ENCODE measurements at places on chromosomes 7 and 10.

- DNase-seq = no peak
These were observed 107.6 kb downstream of the MYL10 start for GRCh38 chr7:101521430-101521925.

- no peak for DNase-seq
These were observed 85.9 kb downstream of the ELFN1 start for GRCh38 chr7:1755783-1756625.

DNA sequence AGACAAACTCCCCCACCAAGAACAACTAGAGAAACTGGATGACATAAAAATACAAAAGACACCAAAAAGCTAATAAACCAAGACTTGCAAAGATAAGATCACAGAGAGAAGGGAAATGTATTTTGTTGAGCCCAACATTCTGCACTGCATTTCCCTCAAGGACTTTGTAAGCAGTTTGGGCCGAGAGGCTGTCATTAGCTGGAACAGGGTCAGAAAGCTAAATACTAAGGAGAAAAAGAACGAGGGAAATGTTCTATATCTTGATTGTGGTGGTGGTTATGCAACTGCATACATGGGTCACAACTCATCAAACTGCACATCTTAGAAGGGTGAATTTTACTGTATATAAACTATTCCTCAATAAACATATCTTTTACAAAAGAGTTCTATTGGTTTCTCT is 315.0 kb downstream of the IPMK start:
- peak; percentile 37 for DNase-seq

GRCh38 chr7:5077740-5078139 is 32.1 kb downstream of the RBAK start:
- DNase-seq = no peak

GRCh38 chr10:92241158-92241500 is 49.7 kb downstream of the CPEB3 start:
- no peak for DNase-seq

DNA sequence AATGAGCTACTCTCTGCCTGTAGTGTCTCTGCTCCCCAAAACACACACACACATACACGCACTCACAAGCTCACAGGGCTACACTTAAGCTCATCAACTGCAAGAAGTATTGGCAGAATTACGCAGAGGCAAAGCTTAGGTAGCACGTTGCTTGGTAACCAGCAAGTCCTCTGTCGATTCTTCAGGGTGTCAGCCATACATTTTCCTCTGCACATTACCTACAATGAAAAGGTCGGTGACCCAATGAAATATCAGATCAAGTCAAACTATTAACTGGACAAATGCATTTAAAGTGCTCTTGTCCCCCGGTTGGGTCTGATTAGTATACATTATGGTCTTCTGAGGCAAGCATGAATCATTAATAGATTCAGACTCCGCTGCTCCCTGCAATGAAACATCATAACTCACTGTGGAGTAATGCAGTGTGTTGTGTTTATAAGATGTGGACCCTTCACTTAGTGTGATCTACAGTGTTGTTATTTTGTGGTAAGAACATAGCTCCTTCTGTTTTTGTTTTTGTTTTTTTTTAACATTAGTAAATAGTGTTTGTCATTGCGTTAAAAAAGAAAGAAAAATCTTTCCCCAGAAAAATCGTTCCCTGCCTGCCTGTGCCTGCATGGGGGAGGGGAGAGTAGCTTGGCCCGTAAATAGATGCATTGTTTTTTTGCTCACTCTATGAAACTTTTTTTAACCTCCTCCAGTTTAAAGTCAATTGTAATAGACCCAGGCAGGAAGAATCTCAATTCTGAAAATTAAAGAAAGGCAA is 325.5 kb downstream of the SFMBT2 start:
- DNase-seq = no peak

DNA sequence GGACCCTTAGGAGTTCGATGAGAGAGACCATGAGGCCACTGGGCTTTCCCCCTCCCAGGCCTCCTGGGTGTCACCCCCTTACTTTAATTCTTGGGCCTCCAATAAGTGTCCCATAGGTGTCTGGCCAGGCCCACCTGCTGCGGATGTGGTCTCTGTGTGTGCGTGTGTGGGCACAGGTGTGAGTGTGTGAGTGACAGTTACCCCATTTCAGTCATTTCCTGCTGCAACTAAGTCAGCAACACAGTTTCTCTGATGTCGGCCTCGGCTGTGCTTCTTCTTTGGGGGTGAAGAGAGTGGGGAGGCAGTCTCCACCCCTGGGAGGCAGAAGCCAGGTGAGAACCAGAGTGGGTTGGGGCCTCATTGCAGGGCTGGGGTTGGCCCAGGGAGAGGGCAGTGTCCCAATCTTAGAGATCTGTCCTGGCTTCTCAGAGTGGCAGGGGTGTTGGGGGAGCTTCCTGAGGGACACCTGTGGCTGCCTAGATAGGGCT is 1.5 kb downstream of the PVRIG start:
- DNase-seq = no peak

DNA sequence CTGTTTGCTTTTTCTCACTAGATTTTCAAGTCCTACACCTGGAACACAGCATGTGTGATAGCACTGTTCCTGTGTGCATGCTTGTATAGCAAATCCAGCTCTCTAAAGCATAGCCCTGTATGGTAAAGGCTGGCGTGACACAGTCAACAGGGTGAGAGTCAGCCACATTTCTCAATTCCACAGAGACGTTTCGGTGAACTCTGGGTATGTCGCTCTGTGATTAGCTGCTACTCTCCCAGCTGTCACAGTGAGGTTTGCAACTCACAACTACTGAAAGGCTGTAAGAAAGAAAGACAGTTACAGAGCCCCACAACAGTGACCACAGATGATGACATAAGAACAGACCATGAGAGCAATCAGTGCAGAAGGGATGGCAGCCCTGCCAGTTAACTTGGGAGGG is 170.6 kb upstream of the IMMP2L start:
- no peak for DNase-seq

DNA sequence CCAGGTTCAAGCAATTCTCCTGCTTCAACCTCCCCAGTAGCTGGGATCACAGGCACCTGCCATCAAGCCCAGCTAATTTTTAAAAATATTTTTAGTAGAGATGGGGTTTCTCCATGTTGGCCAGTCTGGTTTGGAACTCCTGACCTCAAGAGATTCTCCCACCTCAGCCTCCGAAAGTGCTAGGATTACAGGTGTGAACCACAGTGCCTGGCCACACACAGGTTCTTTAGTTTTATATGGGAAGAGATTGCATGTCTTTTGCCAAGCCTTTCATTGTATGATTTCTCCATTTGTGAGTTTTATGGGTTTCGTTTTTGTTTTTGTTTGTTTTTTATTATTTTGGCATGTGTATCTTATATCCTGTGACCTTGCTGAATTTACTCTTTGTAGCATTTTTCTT is 40.9 kb downstream of the C1GALT1 start:
- DNase-seq = no peak

GRCh38 chr7:33128631-33128989 is 754 bp upstream of the BBS9 start:
- no peak for DNase-seq

DNA sequence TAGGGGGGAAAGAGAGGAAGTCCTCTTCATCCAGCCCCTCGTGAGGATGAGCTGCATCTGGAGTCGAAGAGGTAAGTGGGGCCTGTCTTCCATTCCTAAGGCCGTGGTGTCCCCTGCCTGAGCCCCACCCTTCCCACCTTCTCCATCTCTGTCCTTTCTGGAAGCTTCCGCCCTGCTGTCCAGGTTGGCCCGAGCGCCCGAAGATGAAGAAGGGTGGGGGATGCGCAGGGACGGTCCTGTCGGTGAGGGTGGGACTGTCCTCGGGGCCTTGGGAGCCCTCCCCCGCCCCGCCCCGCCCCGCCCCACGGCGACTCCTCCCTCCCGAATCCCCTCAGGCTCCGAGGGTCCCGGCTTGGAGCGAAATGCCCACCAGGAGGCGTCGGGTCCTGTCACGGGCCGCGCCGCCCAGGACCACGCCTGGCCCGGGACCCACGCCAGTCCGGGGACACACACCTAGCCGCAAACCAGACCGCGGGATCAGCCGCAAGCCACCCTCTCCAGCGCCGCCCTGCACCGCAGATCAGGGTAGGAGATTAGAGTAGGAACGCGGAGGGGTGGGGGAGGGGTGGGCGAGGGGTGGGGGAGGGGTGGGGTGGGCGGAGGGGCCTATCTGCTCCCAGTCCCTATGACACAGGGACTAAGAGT is 15.3 kb downstream of the GPRIN2 start:
- DNase-seq = no peak

- no peak for DNase-seq
These were observed 12.0 kb upstream of the KLHL7 start for GRCh38 chr7:23093546-23093945.

DNA sequence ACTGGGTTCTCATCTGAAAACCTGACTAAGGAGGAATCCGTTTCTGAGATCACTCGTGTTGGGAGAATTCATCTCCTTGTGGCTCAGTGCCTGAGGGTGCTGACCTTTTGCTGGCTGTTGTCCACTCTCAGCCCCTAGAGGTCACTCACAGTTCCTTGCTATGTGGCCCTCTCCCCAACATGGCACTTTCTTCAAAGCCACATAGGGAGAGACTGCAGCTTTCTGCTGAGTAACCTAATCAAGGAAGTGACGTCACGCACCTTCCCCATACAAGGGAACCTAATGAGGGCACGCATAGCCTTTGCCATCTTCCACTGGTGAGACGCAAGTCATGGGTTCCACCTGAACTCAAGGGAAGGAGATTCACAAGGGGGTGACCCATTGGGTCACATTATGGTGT is 23.2 kb downstream of the STEAP1B start:
- DNase-seq = no peak

DNA sequence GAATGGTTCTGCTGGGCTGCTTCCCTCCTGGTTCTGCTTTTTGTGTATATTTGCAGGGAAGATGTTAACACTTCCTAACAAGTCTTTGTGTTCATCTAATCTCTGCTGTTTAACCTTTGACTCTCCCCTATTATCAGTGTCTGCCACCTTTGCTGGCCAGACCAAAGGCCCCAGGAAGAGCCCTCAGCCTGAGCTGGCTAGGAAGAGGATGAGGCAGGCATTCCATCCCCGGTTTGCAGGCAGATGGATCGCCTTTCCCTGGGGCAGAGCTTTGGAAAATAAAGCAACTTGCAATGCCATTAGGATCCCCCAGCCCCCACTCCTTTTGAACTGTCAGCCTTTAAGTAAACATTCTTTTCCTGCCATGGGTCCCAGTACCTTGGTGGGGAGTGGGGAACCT is 19.0 kb downstream of the DPCD start:
- no peak for DNase-seq

DNA sequence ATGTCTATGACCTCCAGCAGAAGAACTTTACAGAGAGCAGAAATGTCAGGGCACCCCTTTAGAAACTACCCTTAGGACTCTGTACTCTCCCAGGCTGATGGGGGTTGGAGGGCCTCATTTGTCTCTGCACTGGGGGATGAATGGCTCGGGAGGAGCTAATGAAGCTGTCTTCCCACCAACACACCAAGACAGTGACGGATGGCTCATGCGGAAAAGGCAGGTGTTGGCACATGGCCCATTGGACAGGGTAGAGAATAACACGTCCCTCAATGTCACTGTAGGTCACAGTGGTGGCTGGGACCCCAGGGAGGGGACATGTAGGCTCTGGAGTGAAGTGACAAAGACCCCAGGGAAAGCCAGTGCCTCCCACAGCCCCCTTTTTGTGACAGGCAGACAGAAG is 64.0 kb upstream of the PCBD1 start:
- DNase-seq = no peak

DNA sequence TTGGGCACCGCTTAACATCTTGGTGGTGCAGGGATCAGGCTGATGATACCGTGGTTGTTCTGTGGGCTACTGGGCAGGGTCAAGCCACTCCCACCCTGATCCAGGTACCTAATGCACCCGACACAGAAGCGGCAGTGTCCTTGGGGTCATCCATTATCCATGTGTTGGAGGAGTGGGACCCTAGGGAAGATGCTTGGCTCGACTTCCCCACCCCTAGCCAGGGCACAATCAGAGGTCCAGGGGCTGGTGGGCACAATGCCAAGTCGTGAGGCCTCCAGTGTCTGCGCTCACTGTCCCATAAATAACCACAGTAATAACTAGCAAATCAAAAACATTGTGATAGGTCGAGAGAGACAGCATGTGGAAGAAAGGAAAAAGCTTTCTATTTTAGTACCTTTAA is 37.7 kb downstream of the HTRA1 start:
- no peak for DNase-seq

- DNase-seq = no peak
These were observed 186.4 kb downstream of the KIF20B start for GRCh38 chr10:89887830-89888229.

- DNase-seq = no peak
These were observed 646 bp downstream of the SGCE start for GRCh38 chr7:94655126-94655847.

DNA sequence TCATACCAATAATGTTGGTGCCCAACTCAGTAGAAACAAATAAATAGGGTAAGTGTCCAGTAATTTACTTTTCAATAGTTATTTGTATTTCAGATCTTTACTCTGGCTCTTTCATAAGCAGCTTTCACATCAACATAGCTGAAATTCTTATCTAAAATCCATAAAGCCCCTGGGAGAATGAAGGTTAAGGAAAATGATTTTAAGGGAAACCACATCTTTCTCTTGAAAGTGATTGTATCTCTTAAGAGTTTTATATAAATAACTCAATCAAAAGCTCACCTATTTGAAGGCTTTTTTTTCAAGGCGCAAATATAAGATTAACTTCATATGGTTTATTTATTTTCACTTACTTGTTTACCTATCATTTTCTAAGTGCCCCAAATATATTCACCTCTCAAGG is 324.4 kb downstream of the HGF start:
- DNase-seq = no peak

DNA sequence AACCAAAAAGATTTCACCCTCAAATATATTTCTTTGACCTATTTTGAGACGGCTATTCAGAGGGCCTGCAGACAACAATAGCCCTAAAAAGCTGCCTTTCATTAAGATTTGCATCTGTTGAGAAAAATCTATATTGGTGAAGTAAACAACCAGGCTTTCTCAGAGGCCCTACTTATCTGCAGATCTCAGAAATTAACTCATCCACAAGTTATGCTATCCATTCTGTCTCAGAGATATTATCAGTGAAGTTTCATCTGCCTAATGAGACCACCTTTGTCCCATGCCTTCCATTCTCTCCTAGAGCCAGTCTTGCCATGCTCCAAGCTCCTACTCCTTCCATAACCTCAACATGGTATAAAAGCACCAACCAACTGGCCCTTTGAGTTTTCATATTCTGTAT is 130.3 kb downstream of the CACNA2D1 start:
- DNase-seq = no peak

DNA sequence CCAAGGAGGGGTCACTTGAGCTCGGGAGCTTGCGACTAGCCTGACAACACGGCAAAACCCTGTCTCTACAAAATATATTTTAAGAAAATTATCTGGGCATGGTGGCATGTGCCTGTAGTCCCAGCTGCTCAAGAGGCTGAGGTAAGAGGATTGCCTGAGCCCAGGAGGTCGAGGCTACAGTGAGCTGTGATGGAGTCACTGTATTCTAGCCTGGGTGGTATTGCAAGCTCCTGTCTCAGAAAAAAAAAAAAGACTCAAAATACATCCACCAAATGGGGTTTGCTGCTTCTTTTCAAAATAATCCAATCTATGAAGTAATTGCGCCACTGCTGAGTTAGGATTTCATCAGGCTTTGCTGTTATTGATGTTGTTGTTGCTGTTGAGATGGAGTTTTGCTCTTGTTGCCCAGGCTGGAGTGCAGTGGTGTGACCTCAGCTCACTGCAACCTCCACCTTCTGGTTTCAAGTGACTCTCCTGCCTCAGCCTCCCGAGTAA is 11.1 kb upstream of the VIM start:
- DNase-seq = no peak

- no peak for DNase-seq
These were observed 50.0 kb upstream of the PDK4 start for GRCh38 chr7:95646350-95646749.

Measured in AG09309 (cell line).